Immature natural killer cell (primary cell): ENCODE measurements at places on chromosomes 12 and 14. TPM values are rescaled to one million over a fixed set of nuclear protein-coding genes. Genes with fewer than 3 reads are reported as not detected.

TROAP gene
- 2.6 TPM for polyA plus RNA-seq

TSPAN9 gene
- not detected for polyA plus RNA-seq

ANO2 gene
- not detected for polyA plus RNA-seq

ZDHHC22 gene
- polyA plus RNA-seq: not detected

KIF26A gene
- not detected for polyA plus RNA-seq

CLEC2D gene
- polyA plus RNA-seq: 57.3 TPM

GNG2 gene
- 466 TPM for polyA plus RNA-seq

DNA sequence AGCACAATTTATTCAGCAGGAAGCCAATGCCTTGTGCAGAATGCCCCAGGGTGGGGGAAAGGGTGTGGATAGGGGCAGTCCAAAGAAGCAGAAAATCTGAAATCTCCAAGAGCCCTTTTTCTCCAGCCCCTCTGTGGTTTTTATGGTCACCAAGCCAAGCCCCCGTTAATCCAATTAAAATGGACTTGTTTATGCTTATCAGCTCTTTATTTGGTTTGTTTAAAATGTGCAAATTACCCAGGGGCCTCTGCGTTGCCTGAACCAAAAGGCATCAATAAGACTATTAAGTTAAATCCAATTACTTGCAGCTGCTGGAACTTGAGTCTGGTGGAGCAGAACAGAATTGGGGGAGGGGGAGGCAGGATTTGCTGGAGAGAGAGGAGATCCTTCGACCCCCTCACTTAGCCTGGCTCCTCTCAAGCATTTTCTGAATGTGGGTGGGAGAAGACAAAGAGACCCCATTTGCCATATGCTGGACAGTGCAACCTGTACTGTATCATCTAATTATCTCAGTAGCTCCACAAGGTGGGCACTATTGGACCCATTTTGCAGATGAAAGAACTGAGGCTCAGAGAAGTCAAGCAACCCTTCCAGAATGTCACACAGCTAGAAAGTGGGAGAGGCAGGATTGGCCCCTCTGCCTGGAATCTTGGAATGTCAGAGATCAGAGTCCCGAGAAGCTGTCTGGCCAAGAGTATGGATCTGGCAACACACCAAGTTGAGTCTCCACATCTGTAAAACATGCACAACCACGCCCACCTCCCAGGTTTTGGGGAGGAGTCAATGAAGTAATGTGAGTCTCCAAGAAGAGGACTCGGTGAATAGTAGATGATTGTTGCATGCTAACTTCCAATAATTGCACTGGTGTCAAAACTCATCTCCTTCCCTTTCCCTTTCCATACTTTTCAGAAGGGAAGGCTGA, 66.9 kb downstream of the CMKLR1 start:
- peaks cover 2% of the 10 kb centered on the region for H3K27me3 ChIP-seq
- no peaks in the 10 kb centered on the region for H3K36me3 ChIP-seq
- peaks cover 32% of the 10 kb centered on the region for H3K4me1 ChIP-seq

DNA sequence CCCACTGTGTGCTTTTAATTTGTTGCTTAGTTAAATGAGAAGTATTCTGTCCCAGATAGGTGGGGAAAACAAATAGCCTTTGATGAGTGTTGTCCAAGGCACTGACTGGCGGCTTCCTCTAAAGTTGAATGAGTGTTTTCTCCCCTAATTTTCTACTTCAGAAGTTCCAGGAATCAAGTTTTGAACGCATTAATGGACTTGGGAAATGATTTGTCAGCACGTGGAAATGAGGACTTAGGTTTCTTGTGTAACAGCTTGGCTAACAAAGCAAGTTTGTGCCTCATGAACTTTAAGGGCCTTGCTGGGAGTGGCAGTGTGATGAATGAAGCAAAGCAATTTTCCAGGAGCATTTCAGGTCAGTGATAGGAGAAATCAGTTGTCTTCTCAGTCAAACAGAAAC, 56.9 kb downstream of the LIN52 start:
- H3K36me3 ChIP-seq: no peaks in the 10 kb centered on the region
- no peak overlapping the region for H3K27ac ChIP-seq
- no peaks in the 10 kb centered on the region for H3K27me3 ChIP-seq
- no peak overlapping the region for H3K4me3 ChIP-seq

DNA sequence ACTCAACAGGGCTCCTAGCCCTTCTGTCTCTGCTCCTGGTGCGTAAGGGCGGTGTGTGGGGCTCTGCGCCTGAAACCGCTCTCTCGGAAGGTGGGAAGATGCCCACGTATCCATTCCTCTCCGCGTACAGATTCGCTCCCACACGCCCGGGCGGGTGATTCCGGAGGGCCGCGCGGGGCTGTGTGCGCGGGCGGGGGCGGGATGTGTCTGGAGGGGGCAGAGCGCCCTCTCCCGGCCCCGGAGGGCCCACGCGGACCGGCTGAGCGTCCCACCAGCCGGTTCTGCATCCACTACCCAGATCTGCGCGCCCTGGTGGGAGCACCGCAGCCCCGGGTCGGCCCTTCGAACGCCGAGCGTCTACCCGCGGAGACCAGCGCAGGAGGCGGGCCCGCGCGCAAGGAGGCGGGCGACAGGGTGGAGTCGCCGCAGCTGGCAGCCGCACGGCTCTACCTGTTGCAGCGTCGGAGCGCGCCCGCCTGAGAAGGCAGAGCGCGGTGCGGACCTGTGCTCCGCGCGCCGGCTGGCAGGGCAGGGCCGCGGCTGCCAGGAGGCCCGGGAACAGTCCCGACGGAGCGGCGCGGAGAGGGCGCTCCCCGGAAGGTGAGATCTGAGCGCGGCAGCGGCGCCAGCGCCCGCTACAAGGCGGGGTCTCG, 1.4 kb upstream of the KCNK13 start:
- no peaks in the 10 kb centered on the region for H3K36me3 ChIP-seq
- peak overlapping the region; percentile 46 for H3K4me3 ChIP-seq
- no peak overlapping the region for H3K27ac ChIP-seq
- DNase-seq: peak; percentile 14
- peaks cover 33% of the 10 kb centered on the region for H3K27me3 ChIP-seq
- peaks cover 29% of the 10 kb centered on the region for H3K4me1 ChIP-seq

DNA sequence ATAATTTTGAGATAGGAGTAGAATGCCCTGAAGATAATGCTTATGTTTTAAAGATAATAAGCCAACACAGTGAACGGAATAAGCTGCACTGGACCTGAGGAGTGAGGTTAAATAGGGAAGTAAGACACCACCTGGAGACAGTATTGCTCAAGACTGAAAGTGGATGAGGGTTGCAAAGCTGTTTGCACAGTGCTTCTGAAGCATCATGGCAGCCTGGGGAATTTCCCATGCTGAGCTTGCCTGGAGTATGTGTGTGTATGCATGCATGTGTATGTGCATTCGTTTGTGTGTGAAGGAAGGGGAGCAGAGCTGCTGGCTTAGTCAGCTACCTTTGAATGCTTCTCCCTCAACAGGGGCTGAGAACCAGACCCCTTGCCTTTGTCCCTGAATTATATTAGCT, 35.8 kb downstream of the BHLHE41 start:
- no peak overlapping the region for H3K27ac ChIP-seq
- no peaks in the 10 kb centered on the region for H3K4me1 ChIP-seq
- H3K4me3 ChIP-seq: no peak overlapping the region
- no peaks in the 10 kb centered on the region for H3K36me3 ChIP-seq
- no peaks in the 10 kb centered on the region for H3K27me3 ChIP-seq
